ENCODE measurements at places on chromosomes 16 and 17.

GRCh38 chr17:49104511-49105074 is 28.0 kb upstream of the B4GALNT2 start:
- DNase-seq = no peak

- DNase-seq = peak; percentile 66
Observed at GRCh38 chr17:76681222-76682137, 29.3 kb downstream of the MXRA7 start.

- DNase-seq = no peak
Observed at GRCh38 chr17:8957721-8958120, 7.8 kb downstream of the PIK3R5 start.

DNA sequence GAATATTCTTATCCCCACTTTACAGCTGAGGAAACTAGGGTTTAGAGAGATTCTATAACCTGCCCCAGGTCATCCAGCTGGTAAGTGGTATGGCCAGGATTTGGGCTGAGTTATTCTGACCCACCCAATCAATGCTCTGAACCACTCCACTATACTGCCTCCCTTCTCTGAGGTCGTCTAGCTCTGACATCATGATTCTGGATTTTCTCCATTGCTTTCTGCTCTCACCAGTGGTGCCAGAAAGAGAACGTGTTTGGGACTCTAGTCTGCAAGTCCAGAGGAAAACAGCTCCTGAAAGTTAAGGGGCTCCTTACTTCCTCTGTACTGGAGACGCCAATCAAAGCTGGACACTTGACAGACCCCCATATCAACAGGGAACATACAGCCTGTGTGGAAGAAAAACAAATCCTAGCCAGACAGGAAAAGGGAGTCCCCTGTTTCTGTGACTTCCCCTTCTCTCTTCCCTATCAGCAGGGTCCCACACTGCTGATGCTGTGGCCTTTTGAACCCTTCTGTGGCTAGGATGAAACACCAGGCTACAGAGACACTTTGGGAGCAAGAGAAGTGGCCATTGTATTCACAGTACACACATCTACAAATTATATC is 6.0 kb upstream of the EZH1 start:
- no peak for DNase-seq

GRCh38 chr16:48963306-48963705 is 318.3 kb downstream of the CBLN1 start:
- DNase-seq = no peak

DNA sequence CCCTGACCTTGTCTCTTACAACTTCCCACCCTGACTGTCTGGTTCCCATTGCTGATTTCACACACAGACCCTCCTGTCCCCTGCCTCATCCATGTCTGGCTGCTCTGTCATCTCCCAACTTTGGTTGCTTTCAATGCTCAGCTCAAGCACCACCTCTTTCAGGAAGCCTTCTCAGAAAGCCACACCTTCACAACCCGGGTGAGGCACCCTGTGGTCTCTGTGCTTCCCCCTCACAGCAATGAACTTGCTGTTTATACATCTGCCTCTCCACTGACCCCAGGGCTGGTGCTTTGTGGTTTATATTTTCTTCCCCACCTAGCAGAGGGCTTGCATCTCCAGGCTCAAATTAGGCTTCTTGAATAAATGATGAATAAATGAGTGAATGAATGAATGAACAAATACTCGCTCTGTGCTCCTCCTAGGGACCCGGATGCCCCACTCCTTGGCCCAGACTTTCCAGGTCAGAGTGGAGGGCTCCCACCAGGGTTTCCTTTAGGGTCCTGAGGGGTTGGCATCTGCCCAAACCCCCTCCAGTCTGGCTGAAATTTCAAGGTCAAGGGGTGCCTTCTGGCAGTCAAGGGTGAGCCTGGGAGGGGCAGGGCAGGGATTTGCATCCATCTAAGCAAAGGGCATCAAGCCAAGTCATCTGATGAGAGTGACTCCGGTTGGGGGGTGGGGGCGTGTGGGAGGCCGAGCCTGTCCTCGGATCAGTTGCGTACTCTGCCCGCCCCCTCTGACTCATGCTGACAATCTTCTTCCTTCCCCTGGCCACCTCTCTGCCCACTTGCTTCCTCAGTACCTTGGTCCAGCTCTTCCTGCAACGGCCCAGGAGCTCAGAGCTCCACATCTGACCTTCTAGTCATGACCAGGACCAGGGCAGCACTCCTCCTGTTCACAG is at the start of gene ITGAX:
Gene ITGAX, plus strand, starts transcription at position 783 of the 898 bp plus-strand sequence. Its CDS starts 79 bp downstream, at position 862.
- peak; percentile 60 for DNase-seq

DNA sequence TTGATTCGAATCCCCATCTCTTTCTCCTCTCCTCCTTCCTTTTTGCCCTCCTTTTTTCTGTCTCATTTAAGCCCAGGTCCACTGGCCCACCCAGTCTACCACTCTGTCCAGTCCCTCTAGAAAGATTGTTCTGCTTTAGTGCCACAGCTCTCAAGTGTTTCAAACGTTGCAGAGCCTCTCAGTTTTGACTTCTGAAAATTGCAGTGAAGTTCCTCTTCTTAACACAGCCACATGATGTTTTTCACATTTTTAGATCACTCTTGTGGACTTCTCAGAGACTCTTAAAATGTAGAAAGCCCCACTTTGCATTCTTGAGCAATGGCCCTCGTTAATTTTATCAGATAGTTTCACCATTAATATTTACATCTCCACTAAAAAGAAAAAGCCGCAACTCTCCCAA is 253.1 kb downstream of the HAPSTR1 start:
- DNase-seq = no peak

GRCh38 chr17:42891539-42892152 is 9.0 kb upstream of the G6PC1 start:
- no peak for DNase-seq

DNA sequence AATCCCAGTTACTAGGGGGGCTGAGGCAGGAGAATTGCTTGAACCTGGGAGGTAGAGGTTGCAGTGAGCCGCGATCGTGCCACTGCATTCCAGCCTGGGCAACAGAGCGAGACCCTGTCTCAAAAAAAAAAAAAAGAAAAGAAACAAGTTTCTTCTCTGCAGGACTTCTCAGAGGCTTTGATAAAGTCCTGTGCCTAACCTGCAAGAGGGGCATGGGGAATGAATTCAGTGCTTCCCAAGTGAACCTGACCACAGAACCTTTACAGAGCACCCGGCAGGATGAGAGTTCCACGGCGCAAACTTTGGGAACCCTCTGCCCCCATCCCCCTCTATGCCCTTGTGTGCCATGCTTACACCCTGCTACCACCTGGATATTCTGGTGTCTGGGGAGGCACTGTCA is 17.9 kb downstream of the ITGB4 start:
- no peak for DNase-seq

- DNase-seq = no peak
Observed at GRCh38 chr16:89320782-89321501, 103.4 kb downstream of the ZNF778 start.
